Cortex of kidney (tissue), 1 donor: ENCODE measurements at places on chromosomes 2 and 18.

- DNase-seq = no peak
These were observed 29.5 kb downstream of the INHBB start for GRCh38 chr2:120375251-120376020.

GRCh38 chr2:39488450-39488849 is 51.4 kb upstream of the MAP4K3 start:
- DNase-seq = no peak

DNA sequence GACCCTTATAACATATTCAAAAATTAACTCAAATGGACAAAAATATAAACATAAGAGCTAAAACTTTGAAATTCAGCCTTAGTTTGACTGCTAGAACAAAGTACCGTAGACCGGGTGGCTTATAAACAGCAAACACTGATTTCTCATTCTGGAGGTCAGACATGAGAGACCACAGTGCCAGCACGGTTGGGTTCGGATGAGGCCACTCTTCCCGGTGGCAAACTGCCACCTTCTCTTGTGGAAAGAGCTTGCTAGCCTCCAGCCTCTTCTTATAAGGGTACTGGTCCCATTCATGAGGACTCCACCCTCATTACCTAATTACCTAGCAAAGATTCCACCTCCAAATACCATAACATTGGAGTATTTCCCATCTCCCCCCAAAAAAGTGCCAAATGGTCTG is 91.3 kb downstream of the FAM210A start:
- no peak for DNase-seq

GRCh38 chr2:238027591-238028415 is 33.0 kb upstream of the SCLY start:
- no peak for DNase-seq

- no peak for DNase-seq
These were observed 703.0 kb downstream of the RNF144A start for GRCh38 chr2:7620255-7620654.

DNA sequence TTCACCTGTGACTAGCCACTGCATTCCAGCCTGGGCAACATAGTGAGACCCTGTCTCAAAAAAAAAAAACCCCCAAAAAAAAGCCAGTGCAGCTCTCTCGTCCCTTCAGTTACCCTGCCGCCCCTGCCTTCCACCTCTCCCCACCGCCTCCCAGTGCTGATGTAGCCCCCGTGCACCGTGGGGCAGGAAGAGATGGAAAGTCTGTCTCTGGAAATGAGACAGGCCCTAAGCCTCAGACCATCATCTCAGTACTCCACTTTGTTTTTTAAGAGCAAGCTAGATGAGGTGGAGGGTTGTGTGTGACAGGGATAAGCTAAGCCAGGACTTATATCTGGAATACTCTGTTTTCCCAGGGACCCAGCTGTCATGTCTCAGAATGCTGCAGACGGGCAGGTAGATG is 32.0 kb downstream of the MERTK start:
- no peak for DNase-seq
